ENCODE measurements at places on chromosomes 2 and 18.

DNA sequence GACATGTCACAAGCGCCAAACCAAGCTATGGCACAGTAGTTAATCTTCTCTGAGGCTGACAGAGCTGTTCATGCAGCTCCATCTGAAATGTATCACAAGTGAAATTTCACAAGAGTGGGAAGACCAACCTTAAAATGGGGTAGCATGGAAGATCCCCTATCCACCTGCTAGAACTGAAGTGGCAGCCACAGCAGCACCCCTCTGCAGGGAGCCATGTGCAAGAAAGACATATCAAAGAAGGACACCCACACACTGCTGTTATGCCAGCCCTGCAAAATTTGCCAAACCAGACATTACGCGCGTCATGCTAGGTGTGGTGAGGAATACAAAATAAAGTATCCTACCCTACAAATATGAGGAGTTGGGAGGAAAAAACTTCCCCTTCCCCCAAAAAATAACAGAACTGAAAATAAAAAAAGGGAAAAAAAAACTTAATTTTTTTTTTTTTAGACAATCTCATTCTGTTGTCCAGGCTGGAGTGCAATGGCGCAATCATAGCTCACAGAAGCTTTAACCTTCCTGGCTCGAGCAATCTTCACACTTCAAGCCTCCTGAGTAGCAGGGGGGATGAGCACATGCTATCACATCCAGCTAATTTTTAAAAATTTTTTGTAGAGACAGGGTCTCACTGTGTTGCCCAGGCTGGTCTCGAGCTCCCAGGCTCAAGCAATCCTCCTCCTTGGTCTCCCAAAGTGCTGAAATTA, 76.2 kb downstream of the STK39 start:
- no peak for DNase-seq

GRCh38 chr2:207467716-207468347, 61.9 kb upstream of the CREB1 start:
- DNase-seq = peak; percentile 35

- DNase-seq = no peak
Observed at GRCh38 chr2:101036562-101036961, 34.5 kb downstream of the RPL31 start.

- no peak for DNase-seq
Observed at GRCh38 chr2:157470321-157470720, 26.4 kb upstream of the CYTIP start.

- no peak for DNase-seq
Observed at GRCh38 chr2:212327171-212327809, 211.3 kb downstream of the ERBB4 start.

GRCh38 chr2:46615986-46616485, 136.7 kb downstream of the TMEM247 start:
- DNase-seq = no peak

DNA sequence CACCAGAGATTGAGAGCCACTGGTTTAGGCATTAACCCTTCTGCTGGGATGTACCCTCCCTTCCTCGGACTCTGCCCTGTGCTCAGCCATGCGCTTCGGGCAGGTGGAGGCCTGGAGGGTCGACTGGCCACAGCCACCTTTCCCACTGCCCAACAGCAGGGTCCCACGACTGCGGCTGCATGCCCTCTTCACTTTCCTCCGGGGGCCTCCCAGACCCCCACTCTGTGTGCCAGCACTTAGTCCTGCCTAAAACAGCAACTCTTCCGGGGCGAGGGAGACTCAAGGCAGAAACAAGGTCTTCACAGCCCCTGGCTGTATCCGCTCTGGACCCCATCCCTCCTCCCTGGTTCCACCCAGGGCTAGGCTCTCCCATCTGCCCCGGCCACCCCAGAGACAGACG, 31.3 kb upstream of the BIN1 start:
- no peak for DNase-seq

DNA sequence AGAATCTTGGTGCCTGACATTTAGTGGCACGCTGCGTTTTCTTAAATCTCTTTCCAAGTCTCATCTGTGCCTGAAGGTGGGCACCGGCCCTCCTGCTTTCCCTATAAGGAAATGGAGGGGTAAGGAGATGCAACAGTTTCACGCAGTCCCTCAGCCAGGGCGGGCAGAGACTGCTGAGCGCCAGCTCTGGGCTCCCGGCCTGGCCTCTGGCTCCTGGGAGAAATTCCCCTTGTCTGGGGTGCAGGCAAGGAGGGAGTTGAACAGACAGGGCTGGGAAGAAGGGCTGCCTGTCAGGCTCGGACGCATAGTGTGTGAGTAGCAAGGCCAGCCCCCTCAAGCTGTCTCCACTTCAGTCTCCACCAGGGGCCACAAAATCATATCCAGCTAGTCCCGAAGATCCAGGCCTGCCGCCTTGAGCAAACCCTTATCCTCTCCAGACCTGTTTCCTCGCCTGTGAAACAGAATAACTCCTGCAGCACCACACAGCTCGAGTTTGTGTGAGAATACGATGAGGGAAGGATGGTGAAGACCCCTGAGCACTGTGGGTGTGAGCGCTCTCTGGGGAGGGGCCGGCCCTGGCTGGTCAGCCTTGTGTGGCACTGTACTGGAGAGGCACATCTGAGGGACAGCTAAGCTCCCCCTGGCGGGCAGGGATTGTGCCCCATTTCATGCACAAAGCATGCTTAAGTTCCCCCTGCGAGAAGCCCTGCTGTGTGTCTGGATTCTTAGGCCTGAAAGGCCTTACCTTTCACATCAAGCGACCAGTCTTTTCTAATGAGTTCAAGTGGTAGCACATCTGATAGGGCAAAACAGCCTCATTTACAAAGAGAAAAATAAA, 33.8 kb downstream of the SDC1 start:
- DNase-seq = no peak

- no peak for DNase-seq
Observed at GRCh38 chr2:3305952-3306351, 71.7 kb downstream of the EIPR1 start.

- DNase-seq = no peak
Observed at GRCh38 chr2:119174993-119175347, 16.4 kb upstream of the C1QL2 start.

GRCh38 chr2:169509298-169509885, at the start of gene KLHL41:
Gene KLHL41, plus strand, starts transcription at chr2:169509702. Its CDS starts 77 bp downstream, at chr2:169509779.
- no peak for DNase-seq

All from HS-27A (cell line).